Mesendoderm (in vitro differentiated cells): ENCODE measurements at places on chromosomes 7 and 10.

DNA sequence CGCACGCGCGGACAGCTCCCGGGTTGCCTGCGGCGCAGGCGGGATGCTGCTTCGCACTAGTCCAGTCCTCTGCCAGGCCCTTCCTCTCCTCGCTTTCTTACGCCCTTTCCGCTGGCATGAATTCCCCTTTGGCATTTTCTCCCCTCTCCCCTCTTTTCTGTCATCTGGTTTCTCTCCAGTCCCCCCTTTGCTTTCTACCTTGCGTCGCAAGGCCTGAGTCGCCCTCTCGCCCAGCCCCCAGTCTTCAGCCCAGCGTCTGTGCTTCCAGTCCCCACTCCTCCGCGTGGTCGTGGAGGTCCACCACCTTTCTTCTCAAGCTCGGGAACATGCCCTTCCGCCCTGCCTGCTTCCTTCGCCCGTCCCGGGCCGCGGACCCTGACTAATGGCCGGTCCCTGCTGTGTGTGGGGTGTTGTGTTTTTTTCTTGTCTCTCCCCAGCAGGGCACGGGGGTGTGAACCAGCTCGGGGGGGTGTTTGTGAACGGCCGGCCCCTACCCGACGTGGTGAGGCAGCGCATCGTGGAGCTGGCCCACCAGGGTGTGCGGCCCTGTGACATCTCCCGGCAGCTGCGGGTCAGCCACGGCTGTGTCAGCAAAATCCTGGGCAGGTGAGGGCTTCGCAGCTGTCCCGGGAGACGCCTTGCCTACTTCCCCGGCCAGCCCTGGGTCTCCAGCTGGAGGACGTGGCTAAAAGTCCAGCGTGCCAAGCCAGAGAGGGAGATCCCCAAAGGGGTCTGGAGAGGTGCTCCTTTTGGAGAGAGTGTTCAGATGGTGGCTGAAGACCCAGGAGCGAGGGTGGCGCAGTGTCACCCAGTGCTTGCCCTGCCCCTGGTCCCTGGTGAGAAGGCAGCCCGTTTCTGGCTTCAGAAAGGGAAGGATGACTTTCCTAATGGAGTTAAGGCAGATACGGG is 4.2 kb downstream of the PAX2 start:
- peaks cover 80% of the 10 kb centered on the region for H3K27me3 ChIP-seq
- peaks cover 4% of the 10 kb centered on the region for H3K4me1 ChIP-seq
- no peak overlapping the region for H3K4me3 ChIP-seq
- no peak for DNase-seq
- no peaks in the 10 kb centered on the region for H3K36me3 ChIP-seq
- H3K27ac ChIP-seq, result no peak overlapping the region

DNA sequence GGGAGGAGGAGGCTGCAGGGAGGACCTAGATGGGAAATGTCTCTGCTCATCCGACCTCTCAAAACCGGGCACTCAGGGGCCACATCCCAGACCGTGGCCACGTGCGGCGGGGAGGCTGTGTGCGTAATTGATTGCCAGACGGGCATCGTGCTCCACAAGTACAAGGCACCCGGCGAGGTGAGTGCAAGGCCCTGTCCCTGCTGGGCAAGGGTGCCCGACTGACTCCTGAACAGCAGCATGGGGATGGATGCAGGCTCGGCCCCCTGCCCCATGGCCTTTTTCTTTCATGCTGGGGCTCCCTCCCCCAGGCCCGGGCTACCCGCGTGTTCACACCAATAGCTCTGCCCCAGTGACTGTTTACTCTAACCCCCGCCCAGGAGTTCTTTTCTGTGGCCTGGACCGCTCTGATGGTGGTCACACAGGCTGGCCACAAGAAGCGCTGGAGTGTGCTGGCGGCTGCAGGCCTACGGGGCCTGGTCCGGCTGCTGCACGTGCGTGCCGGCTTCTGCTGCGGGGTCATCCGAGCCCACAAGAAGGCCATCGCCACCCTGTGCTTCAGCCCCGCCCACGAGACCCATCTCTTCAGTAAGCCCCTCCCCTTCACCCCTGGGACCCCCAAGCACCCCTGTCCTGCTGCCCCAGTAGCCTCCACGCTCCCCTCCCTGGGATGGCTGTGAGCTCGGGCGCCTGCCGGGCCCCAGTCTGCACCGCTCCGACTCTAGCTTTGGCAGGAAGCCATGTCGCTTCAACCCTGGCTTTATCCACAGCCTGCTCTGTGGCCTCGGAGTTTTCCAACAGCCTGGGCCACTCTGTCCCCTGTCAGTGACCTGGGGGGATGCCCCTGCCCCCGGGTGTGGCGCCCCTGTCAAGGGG is 3.9 kb downstream of the LRWD1 start:
- H3K4me1 ChIP-seq, result no peaks in the 10 kb centered on the region
- peaks cover 5% of the 10 kb centered on the region for H3K36me3 ChIP-seq
- H3K4me3 ChIP-seq, result no peak overlapping the region
- DNase-seq, result no peak

- H3K4me3 ChIP-seq, result no peak overlapping the region
- peaks cover 1% of the 10 kb centered on the region for H3K4me1 ChIP-seq
- no peaks in the 10 kb centered on the region for H3K36me3 ChIP-seq
- no peak overlapping the region for H3K27ac ChIP-seq
- H3K27me3 ChIP-seq, result no peaks in the 10 kb centered on the region
These were observed 190.0 kb upstream of the POT1 start for GRCh38 chr7:125119559-125120115.

GRCh38 chr7:71547426-71547825 is 415.5 kb downstream of the GALNT17 start:
- no peaks in the 10 kb centered on the region for H3K36me3 ChIP-seq
- H3K27me3 ChIP-seq, result no peaks in the 10 kb centered on the region
- H3K4me3 ChIP-seq, result no peak overlapping the region
- H3K4me1 ChIP-seq, result no peaks in the 10 kb centered on the region
- DNase-seq, result no peak
- no peak overlapping the region for H3K27ac ChIP-seq

DNA sequence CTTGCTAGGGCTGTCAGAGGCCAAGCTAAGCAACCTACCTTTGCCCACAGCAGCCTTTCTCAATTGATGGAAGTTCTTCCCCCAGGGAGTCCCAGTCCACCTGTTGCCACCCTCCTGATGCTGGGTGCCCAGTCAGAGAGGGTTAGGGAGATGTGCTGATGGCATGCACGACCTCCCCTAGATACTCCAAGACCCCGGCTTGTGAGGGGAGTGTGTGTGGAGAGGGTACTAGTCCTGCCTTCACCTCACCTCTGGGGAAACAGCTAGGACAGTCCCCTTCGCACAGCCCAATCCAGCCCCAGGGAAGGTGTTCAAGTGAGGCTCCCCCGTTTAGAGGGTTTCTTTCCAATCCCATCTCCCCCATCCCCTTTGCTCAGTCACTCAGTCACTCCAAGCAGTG is 1.3 kb upstream of the UNC5B start:
- peaks cover 18% of the 10 kb centered on the region for H3K4me1 ChIP-seq
- DNase-seq, result no peak
- H3K36me3 ChIP-seq, result no peaks in the 10 kb centered on the region

GRCh38 chr10:125489731-125490130 is 193.2 kb downstream of the TEX36 start:
- peaks cover 1% of the 10 kb centered on the region for H3K27me3 ChIP-seq
- H3K27ac ChIP-seq, result no peak overlapping the region
- no peak overlapping the region for H3K4me3 ChIP-seq
- no peaks in the 10 kb centered on the region for H3K4me1 ChIP-seq

- no peaks in the 10 kb centered on the region for H3K4me1 ChIP-seq
- DNase-seq, result no peak
- H3K27ac ChIP-seq, result no peak overlapping the region
- H3K27me3 ChIP-seq, result no peaks in the 10 kb centered on the region
- no peaks in the 10 kb centered on the region for H3K36me3 ChIP-seq
These were observed 200.9 kb downstream of the CDC14C start for GRCh38 chr7:49125246-49125645.
